ENCODE measurements at places on chromosomes 1 and 21.

- no peak for DNase-seq
These were observed 68.3 kb upstream of the ST6GALNAC3 start for GRCh38 chr1:76006234-76006633.

- DNase-seq, result no peak
These were observed 9.8 kb downstream of the LGR6 start for GRCh38 chr1:202203238-202204039.

- no peak for DNase-seq
These were observed 11.4 kb downstream of the UQCRHL start for GRCh38 chr1:15796086-15796462.

GRCh38 chr1:20411196-20411980 is 74.6 kb downstream of the CAMK2N1 start:
- DNase-seq, result peak; percentile 9

DNA sequence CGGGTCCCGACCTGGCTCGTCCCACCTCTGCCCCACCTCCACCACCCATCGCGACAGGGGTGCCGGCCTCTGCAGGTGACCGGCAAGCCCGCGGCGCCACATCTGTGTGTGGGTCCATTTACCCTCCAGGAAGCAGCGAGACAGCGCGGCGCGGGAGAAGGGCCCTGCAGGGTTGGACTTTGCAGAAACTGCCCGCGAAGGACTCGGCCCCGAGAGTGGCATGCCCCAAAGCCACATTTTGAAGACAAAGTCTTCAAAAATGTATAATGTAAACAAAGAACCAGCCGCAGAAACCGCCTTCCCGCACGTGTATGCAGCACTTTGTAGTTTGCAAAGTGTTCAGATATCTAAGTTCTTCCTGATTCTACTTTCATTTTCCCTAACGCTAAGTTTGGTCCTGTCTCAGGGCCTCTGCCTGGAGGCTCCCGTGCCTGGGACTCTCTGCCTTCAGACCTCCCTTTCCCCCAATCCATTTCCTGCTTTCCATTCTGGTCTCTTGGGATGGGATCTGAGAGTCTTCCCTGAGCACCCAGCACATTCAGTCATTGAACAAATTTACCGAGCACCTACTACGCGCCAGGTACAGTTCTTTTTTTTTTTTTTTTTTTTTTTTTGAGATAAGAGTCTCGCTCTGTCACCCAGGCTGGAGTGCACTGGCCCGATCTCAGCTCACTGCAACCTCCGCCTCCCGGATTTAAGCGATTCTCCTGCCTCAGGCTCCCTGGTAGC is 524 bp upstream of the TMCO4 start:
- peak; percentile 23 for DNase-seq

DNA sequence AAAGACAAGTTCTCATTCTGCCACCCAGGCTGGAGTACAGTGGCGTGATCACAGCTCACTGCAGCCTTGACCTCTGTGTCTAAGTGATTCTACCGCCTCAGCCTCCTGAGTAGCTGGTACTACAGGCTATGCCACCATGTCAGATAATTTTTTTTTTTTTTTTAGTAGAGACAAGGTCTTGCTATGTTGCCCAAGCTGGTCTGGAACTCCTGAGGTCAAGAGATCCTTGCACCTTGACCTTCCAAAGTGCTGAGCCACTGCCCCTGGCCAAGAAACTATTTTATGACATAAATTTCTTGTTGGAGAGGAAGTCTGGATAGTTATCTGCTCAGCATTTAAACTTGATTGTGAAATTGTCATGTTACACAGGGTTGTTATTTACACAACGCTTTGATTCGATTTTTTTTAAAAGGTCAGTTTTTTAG is 2.1 kb downstream of the SCCPDH start:
- no peak for DNase-seq

DNA sequence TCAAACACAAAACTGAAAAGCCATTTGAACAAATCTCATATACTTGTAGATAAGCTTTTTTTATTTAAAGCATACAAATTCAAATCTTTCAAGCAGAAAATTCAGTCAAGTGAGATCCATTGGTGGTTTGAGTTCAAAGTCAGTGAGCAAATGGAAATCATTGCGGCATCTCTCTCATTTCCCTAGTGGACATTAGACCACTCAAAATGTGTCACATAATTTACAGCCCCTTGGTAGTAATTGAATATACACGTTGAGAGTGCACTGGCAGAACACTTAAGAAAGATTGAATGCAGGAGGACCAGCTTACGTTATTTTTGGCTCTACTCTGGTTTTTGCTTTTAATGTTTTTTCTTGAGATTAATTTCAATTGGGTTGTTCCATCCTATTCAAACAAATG is 633.7 kb downstream of the USP25 start:
- no peak for DNase-seq

DNA sequence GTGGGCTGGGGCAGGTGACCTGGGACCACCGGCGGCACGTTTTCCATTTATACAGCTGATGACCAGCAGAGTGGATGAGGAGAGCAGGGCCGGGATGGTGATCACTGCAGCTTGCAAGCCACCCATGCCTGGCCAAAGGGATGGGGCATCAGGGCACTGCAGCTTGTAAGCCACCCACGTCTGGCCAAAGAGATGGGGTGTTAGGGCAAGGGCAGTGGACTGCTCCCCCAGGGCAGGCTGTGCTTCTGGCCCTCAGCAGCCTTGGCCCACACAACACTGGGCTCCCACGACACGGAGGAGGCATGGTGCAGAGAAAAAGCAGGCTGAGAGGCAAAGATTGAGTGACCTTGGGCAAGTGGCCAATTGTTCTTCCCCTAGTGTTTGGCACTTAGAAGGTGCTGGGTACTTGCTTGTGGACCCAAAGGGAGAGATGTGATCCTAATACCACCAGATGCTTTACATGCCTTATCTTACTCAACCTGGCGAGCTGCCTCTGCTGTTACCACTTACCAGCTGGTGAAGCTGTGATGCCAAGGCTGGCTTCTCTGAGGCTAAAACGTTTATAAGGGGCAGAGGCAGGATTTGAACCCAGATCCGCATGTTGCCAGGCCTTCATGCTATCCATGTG is 48.3 kb downstream of the TRIM62 start:
- no peak for DNase-seq

DNA sequence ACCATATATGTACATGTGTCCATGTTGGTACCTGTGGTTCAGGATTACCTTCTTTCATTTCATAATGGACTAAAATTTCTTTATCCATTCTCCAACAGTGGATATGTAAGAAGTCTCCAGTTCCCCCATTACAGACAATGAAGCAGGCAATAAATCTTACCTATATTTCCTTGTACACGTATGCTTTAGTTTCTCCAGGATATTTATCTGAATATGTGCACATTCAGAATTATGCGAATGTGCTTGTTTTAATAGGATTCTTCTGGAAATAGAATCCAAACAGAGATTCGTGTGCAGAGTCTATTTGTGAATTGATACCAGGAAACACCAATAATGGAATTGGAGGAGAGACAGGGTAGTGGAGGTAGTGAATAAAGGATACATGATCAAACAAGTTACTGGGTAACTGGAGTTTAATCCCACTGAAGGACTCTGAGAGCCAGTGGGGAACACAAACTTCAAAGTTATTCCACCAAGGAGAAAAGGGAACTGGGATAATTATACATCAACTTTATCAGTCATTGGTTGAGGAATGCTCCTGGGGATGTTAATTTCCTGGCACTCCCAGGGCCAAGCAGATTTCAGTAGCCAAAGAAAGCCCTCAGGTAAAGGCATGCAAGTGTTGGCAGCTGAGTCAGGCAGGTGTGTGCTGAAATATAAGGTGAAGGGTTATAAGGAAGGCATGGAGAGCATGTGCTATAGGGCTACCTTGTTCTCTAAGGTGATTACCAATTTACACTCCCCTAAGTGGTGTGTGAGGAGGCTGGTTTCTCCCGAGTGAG is 374.9 kb upstream of the PBX1 start:
- DNase-seq, result no peak

- DNase-seq, result no peak
These were observed 116.9 kb downstream of the DUSP10 start for GRCh38 chr1:221625026-221625425.

GRCh38 chr1:161836018-161836417 is 69.9 kb downstream of the ATF6 start:
- DNase-seq, result no peak

DNA sequence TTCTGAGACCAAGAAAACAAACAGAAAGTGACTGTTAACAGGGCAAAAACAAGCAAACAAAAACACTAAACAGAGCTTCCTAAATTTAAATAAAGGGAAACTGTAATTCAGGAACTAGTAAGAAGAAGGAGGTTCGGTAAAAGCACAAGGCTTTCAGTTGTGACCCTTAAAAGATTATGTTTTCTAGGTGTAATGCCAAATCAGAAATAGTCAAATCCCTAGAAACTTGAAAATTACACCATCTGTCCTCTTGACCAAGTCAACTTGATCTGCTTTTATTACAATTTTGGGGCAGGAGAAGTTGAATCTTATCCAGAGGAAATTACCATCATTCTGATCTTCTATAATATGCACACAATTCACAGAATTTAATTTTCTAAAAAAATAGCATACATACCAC is 754.0 kb upstream of the ADGRL4 start:
- DNase-seq, result no peak

- DNase-seq, result no peak
These were observed 3.8 kb downstream of the COLGALT2 start for GRCh38 chr1:184033711-184034167.

GRCh38 chr1:222665964-222666363 is 46.3 kb downstream of the AIDA start:
- no peak for DNase-seq

DNA sequence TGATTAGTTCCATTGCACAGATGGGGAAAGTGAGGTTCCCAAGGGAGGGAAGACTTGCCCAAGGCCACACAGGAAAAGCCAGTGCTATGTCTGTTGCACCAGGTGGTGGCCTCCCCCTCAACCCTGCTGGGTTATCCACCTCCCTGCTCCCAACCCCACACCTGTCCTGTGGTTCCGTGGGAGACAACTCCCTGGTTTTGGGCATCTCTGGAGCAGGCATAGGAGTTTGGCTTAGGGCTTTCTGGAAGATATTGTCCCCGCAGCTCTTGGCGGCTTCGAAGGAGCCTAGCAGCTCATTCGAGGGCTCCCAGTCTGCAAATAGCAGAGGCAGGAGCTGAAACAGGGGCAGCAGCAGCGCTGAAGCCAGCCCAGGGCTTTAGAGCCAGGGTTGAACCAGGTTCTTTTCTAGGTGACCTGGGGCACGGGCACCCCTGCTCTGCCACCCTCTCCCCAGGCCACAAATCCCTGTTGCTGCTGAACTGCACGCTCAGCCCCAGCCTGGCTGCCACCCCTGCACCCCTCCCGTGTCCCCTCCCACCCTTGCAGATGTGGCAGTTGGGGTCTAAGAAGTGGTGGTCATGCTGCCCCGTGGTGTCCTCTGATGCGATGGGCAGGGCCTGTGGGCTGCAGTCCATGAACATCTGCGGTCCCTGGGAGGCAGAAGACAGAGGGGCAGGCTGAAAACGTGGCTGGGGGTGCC is 22.1 kb downstream of the SPOCD1 start:
- DNase-seq, result no peak

DNA sequence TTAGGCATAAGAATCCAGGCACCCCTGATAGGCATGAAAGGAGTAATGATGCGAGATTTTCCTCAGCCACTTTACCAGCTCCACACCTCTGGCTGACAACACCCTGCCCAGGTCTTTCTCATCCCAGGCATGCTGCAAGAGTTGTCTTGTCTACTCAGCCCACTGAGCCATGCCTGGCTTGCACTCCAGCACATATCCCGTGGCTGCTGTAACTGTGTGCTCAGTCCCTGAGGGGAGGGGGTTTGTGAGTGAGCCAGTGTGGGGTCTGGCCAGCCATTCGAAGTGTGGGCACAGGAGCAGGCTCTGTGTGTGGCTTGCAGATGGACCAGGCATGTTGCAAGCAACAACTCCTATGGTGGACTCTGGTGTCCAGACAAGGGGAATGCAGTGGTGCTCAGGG is 529.6 kb downstream of the ADGRL2 start:
- DNase-seq, result no peak

DNA sequence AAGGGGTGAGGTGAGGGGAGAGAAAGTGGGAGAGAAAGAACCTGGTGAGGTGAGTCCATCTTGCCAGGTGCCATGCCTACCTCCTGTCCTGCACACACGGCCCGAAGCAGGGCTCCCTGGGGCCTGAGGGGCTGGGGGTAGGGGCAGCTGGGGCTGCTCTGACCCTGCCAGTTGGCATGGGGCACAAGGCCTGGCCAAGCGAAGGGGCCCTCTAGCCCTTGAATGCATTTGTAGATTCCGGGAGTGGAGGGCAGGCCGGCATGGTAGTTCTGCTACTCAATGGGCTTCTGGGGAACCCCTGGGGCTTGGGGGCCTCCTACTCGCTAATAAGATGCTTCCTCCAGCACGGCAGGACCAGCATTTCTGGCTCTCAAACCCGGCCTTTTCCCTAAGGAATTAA is 3.6 kb upstream of the PRDM16 start:
- DNase-seq, result no peak

DNA sequence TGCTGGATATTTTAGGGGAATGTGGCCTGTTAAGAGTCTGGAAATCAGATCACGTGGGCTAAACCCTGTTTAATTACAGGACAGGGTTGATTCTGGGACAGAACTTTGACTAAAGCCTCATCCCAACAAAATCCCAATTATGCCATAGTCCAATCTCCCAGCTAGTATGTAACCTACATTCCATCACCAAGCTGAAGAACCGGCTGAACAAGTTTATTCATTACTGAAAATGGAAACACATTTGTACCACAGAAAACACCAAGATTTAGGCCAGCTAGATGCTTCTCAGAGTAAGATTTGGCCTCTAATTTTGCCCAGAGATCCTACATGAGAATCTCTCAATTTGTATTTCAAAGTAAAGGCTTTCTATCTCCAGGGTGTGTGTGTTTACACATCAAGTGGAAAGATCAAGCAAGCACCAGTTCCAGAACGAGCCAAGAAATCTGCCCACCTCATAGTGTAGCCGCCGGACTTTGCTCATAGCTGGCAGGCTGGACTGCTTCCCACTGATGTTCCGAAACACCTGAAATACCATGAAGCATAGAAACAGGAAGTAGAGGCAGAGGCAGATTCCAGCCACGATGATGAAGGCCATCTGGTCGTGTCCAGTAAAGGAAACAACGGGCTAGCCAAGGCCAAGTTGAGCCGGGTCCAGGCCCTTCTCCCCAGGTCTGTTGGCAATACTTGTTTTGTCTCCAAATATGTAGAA is 86.8 kb downstream of the WLS start:
- no peak for DNase-seq

- no peak for DNase-seq
These were observed 261.2 kb downstream of the S1PR1 start for GRCh38 chr1:101497881-101498559.

- no peak for DNase-seq
These were observed 9.4 kb downstream of the SOD1 start for GRCh38 chr21:31668651-31669491.

DNA sequence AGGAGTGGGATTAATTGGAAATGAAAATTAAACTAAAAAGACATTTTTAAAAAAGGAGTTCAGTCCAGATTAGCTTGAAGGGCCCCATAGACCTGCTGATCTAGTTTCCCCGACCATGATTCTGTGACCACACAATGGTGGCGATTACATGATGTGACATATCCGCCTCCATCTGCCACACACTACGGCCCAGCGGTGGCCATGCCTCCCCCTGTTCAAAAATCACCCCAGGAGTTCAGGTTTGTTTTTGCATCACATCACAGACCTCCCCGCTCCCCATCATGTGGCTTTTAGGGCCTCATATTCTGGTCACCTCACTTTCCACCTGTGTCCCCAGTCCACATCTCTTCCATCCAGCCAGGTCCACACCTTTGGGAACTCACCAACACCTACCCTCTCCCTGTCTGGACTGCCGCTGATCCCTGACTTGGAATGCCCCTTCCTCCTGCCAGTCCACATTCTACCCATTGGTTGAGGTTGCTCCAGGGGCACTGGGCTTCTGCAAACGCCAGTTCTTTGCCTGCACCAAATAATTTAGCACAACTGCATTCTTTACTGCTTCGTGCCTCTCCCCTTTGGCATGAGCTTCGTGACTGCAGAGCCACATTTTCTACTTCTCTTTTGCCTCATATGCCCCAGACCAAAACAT is 38.9 kb downstream of the CD247 start:
- no peak for DNase-seq

Data from stimulated activated CD4-positive, alpha-beta T cell treated with anti-CD3 and anti-CD28 coated beads, Interleukin-12 subunit alpha, Interleukin-12 subunit beta, amount 100 ng/mL, for 48 hours (primary cell).